ENCODE measurements at places on chromosomes 3 and 15.

DNA sequence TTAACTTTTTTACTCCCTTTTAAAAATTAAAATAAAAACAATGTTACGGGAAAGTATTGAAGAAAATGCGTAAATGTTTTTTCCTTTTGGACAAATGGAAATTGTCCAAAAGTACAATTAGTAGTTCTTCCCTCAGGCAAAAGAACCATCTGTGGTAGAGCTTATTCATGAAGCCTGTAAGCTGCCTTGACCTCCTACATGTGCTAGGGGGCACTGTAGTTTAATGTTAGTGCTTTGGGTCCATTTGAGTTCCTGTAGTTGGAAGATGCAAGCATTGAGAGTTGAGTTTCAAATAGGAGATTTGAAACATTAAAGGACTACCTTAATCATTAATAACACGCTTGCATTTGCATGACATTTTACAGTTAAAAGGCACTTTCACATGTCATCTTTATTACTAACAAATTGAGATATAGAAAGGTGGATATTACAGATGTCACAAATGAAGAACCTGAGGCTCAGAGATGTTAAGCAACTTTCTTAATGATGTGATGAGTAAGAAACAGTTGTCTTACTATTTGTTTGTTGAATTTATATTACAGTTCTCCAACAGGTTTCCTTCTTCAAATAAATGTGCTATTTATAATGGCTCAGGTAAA is 1.8 kb upstream of the ZNF385D start:
- no peak for DNase-seq

GRCh38 chr15:98963444-98963843 is 44.1 kb downstream of the PGPEP1L start:
- DNase-seq: no peak

- DNase-seq: no peak
Observed at GRCh38 chr15:66720206-66721010, 18.4 kb downstream of the SMAD6 start.

GRCh38 chr3:186361762-186362536 is at the start of gene DGKG:
TSS of gene DGKG (minus strand) at chr3:186362234. CDS start at chr3:186320459, 41,775 bp downstream.
- DNase-seq: peak; percentile 59

DNA sequence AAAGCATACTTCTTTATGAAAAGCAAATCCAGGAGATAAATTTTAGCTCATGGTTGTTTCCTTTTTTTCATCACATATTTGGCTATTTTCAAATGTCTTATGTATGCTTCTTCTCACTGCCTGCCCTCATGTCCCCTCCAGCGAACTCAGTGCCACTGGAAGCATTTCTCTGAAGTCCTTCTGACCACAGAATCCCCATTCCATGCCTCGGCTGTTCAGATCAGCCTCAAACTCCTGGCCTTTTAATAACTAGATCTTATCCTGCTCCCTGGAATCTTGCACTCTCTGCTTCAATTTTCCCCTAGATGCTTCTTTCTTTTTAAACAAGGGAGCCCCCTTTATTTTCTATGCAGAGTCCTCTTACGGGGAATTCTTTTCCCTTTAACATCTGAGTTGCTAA is 10.1 kb downstream of the ETV5 start:
- no peak for DNase-seq

DNA sequence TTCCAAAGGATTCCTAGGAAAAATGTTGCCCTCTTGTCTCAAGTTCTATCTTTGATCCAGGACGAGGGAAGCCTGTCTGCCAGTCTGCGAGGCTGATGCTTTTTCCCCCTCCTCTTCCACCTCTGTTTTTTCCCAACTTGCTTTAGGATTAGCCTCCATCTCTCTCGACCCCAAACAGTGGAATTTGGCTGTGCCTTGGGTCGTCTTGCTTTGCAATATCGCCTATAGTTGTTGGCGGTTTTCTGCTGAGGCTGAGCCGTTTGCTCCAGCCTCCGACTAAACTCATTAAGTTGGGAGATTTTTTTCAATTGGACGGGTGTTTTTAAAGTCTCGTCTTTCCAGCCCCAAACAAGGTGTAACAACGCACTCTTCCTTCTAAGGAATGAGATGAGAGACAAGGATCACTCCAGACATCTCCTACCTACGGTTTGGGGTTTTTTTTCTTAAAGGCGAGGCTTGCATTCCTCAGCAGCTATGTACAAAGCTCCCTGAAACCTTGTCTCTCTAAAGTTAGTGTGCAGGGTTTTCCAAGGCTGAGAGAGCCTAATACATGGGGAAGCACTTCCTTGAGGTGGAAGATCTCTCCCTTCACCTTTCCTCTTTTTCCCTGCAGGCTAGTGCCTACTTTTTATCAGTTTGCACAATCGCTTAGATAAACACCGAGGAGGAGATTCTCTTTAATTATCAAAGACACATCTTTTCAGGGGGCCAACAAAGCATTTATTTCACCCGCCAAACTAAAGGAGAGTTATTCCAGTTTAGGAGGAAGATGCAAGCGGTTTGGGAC is 4.8 kb upstream of the NR2F2 start:
- DNase-seq: no peak

DNA sequence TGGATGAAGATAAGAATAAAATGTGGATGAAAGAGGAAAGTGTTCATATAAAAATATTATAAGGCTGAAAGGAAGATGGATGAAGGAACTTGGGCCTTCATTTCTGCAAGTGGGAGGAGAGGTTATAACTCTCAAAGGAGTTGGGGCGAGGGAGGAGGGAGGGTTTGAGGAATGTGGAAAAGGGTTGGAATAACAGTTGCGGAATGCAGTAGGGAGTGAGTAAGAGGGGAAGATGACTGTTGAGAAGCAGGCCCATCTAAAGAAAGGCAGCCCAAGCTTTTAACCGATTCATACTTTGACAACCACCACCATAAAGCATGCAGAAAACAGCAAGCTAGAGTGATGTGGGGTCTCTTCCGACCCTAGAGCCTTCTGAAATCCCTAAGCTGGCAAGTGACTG is 8.3 kb upstream of the TM4SF4 start:
- no peak for DNase-seq

GRCh38 chr3:2802429-2802828 is 307.7 kb downstream of the IL5RA start:
- DNase-seq: no peak

DNA sequence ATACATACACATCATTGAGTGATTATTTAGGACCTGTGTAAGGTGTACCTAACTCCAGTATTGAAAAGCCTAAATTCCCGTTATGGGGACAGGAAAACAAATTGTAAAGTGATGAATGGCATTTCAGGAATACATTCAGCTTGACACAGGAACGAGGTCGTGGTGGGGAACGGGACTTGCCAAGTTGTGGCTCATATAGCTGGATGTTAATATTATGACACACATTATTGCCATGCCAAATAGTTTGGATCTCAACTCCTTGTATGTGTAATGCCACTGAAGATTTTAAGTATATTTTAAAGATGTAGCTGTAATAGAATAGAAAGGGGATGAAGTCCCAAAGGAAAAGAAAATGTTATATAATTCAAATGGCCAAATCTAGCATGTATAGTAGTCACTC is 227.2 kb upstream of the GOLIM4 start:
- DNase-seq: no peak

DNA sequence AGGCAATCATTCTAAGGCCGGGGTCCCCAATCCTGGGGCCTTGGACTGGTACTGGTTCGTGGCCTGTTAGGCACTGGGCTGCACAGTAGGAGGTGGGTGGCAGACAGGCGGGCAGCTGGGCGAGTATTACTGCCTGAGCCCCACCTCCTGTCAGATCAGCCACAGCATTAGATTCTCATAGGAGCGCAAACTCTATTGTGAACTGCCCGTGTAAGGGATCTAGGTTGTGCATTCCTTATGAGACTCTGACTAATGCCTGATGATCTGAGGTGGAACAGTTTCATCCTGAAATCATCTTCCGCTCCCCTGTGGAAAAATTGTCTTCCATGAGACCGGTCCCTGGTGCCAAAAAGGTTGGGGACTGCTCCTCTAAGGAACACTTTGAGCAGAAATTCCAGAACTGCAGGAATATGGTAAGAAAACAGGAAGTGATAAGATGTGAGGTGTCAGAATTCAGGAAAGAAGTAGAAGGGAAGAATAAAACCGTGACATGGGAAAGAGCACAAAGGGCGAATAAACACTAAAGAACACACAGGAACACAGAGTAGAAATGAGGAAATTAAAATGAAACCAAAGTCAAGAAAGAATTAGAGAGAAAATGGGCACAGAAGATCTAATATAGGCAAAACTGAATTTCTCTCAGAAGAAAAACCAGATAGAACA is 57.6 kb downstream of the PDCD6IP start:
- no peak for DNase-seq

DNA sequence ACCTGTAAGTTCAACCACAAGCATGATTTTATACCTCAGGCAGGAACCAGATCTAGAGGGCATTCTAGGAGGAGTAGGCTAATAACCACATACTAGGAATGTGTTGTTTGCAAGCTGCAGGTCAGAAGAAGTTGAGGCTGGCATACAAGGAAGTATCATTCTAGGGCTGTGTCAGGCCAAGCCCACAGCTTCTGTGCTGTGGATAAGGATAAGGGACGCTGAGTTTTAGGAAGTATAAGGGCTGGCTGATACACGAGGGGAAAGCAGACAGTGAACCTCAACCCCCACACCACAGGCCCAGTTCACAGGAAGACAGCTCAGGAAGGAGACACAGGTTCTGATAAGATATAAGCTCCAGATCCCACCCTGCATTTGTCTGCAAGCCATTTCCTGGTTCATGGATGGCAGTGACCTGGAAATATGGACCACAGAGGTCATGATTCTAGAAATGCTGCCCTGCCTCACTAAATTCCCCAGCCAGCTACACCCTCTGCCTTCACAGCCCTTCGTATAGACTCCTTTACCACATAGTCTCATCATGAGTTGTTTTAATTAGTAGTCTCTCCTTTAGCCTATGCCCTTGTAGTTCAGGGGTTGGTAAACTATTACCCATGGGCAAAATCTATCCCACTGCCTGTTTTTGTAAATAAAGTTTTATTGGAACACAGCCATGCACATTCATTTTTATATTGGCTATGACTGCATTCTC is 260.7 kb downstream of the OPA1 start:
- no peak for DNase-seq

DNA sequence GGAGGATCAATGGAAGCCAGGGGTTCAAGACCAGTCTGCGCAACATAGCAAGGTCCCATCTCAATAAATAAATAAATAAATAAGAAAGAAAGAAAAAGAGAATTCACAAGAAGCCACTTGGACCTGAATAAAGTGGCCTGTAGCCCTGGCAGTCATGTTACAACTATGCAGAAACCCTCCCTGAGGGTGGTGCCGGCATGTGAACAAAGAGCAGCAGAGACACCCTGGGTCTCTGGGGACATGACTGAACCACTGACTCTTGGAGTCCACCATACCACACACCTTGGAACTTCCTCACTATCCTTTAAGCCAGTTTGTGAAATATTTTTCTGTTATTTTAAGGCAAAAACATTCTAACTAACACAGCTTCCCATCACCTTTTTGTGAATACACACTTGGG is 93.0 kb downstream of the MEIS2 start:
- DNase-seq: no peak

- DNase-seq: no peak
Observed at GRCh38 chr3:125440559-125440955, 65.4 kb upstream of the ZNF148 start.

DNA sequence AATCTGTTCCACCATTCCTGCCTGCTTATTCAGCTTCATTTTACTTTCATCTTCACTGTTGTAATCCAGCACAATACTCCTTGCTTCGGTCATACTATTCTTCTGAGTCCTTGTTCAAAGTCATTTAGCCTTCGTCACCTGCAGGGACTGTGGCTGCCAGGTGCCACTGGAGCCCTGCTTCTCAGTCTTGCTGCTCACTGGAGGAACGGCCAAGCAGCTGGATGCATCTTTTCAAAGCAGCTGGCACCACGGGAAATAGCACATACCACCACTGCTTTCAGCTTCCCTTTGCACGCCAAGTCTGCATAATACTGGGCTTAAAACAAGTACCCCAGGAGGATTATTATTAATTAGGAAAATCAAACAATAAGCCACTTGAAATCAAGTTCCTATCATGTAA is 287.6 kb downstream of the BCHE start:
- DNase-seq: no peak

- DNase-seq: no peak
Observed at GRCh38 chr15:63640146-63640545, 43.0 kb downstream of the FBXL22 start.

DNA sequence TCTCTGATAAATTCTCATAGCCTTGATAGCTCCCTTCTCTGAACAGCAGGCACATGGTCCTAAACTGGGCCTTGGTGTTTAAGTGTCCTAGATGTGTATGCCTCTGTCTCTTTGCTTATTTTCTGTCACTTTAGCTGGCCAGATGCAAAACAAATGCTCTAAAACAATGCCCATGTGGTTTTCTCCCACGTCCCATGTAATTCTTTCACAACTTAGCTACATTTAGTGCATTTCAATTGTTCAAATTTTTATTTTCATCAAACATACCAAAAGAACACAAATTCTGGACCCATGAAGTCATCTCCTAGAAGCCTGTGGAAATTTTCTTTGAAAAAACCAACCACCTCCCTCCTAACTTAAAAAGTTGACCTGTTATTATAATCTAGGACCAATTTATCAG is 491.3 kb upstream of the AGTR1 start:
- DNase-seq: no peak

Data from SIG-M5 (cell line).